ENCODE measurements at places on chromosomes 11 and 22.

DNA sequence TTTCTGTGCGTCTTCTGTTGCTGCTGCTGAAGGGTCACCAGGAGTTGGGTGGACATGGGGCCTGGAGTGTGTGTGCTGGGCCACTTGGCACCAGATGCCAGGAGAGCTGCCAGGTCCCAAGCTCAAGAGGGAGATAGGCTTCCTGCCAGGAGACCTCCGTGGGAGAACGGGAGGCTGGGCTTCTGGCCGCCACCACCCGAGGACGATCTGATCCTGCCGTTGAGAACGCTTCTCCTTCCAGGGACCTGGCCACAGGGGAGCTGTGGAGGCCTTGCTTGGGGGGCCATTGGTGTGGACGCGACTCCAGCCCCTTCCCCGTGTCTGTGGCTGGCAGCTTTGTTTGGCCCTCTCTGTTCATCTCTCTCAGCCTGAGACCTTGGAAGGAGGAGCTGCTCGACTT, 2.4 kb downstream of the BRSK2 start:
- no peak for DNase-seq

- DNase-seq: no peak
These were observed 1.6 kb downstream of the MCAM start for GRCh38 chr11:119315131-119316015.

- DNase-seq: no peak
These were observed 44.9 kb upstream of the CLTCL1 start for GRCh38 chr22:19336133-19337075.

DNA sequence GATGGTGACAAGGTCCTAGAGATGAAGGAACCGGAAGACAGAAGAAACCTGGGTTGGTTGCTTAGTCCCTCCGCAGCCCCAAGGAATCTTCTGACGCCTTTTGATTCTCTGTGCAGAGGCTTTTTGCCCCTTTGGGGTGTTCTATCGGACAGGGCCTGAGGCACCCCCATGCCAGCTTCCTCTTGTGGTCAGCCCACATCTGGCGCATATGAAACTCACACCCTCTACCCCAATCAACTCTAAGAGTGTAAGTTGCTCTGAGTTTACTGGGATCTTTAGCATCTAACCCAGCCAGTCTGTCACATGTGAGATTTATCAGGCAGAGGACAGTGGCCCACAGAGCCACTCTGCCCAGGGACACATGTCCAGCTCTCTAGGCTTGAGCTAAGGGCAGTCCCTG, 17.4 kb downstream of the RASD2 start:
- DNase-seq: no peak

DNA sequence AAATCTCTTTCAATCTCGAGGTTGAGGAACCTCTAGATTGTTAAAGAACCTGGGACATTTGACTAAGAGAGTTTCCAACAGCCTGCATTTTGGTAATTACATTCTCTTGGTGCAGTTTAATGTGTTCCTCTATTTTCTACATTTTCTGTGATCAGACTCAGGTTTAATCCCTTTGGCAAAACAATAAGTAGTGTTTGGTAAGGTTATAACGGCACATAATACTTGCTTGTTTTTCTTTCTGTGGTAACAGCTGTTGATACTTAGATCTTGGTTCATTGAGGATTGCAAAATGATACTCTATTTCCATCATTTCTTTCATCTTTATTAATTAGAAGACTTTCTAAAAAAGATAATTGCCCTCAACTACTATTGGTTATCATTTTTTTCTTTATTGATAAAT, 271.3 kb downstream of the SBF2 start:
- no peak for DNase-seq

DNA sequence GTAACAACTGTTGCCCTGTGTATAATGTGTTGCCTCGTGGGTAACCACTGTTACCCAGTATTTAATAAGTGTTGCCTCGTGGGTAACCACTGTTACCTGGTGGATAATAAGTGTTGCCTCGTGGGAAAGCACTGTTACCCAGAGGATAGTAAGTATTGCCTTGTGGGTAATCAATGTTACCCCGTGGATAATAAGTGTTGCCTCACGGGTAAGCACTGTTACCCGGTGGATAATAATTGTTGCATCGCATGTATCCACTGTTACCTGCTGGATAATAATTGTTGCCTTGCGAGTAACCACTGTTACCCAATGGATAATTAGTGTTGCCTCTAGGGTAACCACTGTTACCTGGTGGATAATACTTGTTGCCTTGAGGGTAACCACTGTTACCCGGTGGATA, 17.1 kb upstream of the NXPE4 start:
- DNase-seq: no peak

DNA sequence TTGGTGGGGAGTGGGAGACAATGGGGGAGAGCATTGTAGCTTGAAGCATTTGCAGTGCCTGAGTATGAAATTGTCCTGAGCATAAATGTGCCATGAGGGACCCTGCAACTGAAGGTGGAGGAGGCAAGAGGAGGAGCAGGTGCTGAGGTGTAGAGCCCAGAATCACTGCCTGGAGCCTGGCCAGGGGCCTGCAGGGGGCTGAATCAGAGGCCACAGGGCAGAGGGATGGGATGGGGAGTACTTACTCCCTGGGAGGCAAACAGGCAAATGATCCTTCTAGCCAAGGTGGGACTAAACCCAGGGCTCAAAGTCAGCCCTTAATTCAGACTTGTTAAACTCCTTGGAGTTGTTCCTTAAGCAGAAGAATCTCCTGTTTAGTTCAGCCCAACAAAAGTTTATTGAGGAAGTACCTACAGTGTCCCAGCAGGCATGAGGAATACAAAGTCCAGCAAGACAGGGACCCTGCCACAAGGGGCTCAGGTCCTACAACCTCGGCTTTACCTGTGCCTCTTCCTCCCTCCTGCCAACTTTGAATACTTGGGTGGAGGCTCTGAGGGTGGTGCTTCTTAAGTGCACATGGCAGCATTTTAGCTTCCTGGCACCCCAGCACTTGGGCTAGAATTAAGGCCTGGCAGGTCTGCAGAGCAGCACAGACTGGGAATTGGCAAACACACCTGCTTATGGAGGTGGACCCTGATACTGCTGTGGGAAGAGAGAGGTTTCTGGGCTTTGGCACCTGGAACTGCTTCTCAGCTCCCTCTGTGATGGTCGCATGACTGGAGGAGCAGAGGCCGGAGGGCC, 20.0 kb downstream of the MICAL2 start:
- DNase-seq: no peak

DNA sequence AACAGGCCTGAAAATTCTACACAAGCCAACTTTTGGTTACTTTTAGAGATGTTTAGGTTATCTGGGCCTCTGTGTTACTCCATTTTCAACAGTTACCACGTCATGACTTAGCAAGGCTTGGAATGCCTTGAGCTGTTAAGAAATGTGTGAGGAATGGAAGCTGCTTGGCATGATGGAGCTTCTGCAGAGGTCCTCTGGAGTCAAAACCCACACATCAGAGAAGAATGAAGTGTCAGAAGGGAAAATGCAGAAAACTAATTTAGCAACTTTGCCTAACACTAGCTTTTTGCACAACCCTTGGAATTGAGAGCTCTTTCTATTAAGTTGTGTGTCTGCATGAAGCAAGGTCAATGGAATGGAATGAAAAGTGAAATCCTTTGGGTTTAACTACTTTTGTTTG, 27.4 kb downstream of the FAT3 start:
- no peak for DNase-seq

- DNase-seq: no peak
These were observed 370.0 kb downstream of the TBC1D22A start for GRCh38 chr22:47132428-47132825.

DNA sequence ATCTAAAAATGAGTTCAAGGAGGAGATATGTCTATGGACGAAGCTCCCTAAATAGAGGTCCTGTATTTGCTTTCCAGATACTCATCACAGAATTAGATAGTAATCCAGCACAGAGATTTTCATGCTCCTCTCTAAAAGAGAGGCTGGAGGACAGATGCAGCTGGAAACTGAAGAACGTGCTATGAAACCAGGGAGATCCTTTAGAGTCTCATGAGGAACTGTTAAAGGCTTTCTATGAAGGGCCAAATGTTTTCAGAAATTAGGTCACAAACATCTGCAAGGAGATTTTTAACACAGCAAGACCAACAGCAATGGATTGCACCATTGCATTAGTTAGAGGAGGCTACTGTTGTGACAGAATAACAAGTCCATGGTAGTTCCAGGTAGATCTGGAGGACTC, 95.6 kb upstream of the ARHGAP20 start:
- DNase-seq: no peak

DNA sequence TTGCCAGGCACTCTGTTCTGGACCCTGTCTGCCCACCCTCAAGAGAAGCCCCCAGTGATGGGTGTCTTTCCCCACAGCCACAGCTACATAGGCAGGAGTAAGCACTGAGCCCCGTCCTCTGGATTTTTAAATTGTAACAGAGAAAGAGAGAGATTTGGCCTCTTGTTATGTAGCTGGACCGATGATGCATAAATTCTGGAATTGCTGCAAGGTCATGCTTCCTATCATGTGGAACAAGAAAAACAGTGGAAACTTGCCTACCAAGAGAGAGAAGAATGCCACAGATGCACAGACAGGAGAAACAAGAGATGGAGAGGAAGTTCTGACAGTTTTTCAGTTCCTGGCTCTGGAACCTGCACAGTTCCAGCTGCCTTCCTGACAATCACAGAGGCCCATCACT, 150.2 kb downstream of the ETS1 start:
- no peak for DNase-seq

DNA sequence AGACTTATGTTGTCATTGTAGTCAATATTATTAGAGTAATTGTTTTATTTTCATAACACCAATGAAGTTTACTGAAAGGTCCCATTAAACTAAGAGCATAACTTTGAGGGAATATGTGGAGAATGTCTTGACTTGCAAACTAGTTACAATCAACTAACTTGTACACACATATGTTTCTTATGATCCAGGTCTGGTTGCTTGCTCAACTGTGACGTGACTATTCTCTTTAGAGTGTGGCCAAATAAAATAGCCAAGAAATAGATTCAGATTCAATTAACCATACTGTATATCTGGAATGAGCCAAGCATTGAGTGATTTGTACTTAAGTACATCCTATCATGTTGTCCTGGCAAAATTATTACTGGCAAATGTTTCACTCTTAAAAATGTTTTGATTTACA, 101.7 kb downstream of the METTL15 start:
- no peak for DNase-seq

DNA sequence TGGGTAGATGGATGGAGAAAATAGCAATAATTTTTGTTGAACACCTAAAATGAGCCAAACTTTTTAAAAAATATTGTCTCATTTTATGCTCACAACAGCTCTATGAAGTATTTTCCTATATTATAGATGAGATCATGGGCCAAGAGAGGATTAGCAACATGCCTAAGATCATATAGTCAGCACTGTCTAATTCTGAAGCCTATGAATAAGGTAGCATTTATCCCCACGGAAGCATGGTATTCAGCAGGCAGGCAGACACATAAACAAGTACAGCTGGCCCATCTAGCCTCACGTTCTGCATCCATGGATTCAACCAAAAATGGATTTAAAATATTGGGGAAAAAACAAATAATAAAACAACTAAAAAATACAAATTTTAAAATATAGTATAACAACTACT, 21.9 kb upstream of the RAB30 start:
- no peak for DNase-seq

GRCh38 chr11:117002639-117003299, 95.5 kb downstream of the SIK3 start:
- DNase-seq: no peak

GRCh38 chr22:38219632-38220031, 17.8 kb downstream of the MAFF start:
- no peak for DNase-seq

GRCh38 chr22:17912945-17913721, 111.2 kb downstream of the MICAL3 start:
- no peak for DNase-seq

GRCh38 chr11:11963842-11964773, 44.3 kb downstream of the DKK3 start:
- no peak for DNase-seq

- no peak for DNase-seq
These were observed 17.1 kb downstream of the MAFF start for GRCh38 chr22:38218661-38219622.

DNA sequence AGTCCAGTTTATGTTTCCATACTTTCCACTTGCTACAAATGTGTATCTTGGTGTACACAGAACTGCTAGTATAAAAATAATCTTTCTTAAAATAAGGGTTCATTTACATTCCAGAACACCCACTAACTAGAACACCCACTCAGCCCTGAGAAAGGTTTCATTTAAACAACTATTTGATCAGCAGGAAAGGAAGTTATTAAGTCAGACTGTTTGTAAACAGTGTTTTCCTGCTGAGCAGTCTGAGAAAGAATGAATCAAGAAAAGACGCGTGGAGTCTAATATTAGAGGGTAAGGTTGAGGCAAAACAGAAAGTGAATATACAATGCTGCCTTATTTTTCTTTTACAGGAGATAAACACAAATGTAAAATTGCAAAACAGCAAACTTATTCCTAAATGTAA, 32.7 kb downstream of the NARS2 start:
- DNase-seq: no peak

GRCh38 chr11:130508913-130509312, 60.5 kb downstream of the ADAMTS15 start:
- DNase-seq: no peak

- DNase-seq: no peak
These were observed 46.4 kb downstream of the IGLL5 start for GRCh38 chr22:22933807-22934542.

DNA sequence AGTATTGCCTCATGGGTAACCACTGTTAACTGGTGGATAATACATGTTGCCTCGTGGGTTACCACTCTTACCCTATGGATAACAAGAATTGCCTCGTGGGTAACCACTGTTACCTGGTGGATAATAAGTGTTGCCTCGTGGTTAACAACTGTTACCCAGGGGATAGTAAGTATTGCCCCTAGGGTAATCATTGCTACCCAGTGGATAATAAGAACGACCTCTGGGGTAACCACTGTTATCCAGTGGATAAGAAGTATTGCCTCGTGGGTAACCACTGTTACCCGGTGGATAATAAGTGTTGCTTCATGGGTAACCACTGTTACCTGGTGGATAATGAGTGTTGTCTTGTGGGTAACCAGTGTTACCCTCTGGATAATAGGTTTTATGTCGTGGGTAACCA, 28.1 kb upstream of the NXPE4 start:
- DNase-seq: no peak

DNA sequence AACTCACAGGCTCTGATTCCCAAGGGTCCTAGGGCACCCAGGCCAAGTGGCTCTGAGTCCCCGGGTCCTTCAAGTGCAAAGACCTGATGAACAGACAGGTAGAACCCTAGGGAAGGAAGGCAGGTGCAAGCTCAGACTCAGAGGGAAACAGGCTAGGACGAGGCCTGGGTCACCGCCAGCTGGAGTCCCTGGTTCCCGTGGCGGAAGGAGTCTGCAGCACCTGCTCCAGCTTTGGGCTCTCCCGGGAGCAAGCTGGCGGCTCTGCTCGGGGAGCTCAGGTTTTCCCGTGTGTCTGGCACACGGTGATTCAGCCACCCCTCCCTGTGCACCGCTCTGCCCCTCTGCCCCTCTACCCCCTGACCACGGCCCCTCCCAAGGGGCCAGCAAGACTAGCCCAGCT, 59.8 kb downstream of the WNT7B start:
- DNase-seq: no peak

GRCh38 chr11:60753309-60753708, 3.4 kb upstream of the MS4A15 start:
- no peak for DNase-seq

All from stimulated activated CD8-positive, alpha-beta memory T cell treated with anti-CD3 and anti-CD28 coated beads, Interleukin-2, amount 100 ng/mL, for 1 hour (primary cell).